Fibroblast of villous mesenchyme (primary cell): ENCODE measurements at places on chromosomes 16 and 17. TPM values are rescaled to one million over a fixed set of nuclear protein-coding genes. Genes with fewer than 3 reads are reported as not detected.

GRCh38 chr16:87192452-87193073 is 124.6 kb downstream of the C16orf95 start:
- DNase-seq: no peak

The SBK1 gene
- total RNA-seq: under 0.01 TPM in 1 of 2 replicates, not detected in the other

The CHAD gene
- total RNA-seq: not detected in 2 replicates

- DNase-seq: no peak
Measured at GRCh38 chr16:77165006-77165405, 26.0 kb upstream of the MON1B start.

DNA sequence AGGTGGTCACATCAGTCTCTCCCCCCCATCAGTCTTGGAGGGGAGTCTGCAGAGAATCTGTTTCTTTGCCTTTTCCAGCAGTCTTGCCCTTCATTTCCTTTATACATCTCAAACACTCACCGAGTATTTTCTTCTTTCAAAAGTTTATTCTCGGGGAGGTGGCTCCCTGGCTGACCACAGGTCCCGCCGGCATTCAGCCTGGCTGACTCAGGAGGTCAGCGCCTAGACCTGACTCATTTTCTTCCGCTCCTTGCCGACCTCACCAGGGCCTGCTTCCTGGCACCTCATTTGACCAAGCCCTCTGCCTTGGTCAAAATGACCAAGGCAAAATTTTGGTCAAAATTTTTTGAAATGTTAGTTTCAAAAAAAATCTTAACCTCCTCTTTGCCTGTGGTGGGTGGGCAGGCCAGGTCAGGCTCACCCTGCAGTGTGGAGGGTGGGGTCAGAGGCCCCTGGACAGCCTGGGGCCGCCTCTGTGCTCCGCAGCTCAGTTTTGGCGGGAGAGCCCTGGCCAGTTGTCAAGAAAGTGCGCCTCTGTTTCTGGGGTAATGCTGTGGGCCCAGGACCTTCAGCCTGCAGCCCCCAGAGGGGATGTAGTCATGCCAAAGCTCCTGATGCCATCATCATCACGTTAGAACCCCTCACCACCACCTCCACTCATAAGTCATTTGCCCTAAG is 165.6 kb downstream of the SPECC1 start:
- peak; percentile 69 for DNase-seq

The TMEM97 gene
- 22.9 and 47.1 TPM in 2 replicates for total RNA-seq

GRCh38 chr17:49000943-49001342 is 3.8 kb downstream of the IGF2BP1 start:
- no peak for DNase-seq

GRCh38 chr16:46830417-46830901 is 521 bp downstream of the C16orf87 start:
- no peak for DNase-seq

GRCh38 chr17:29248845-29249244 is 2.2 kb downstream of the CRYBA1 start:
- no peak for DNase-seq

- DNase-seq: no peak
Measured at GRCh38 chr17:32112416-32112815, 29.9 kb upstream of the RHOT1 start.

DNA sequence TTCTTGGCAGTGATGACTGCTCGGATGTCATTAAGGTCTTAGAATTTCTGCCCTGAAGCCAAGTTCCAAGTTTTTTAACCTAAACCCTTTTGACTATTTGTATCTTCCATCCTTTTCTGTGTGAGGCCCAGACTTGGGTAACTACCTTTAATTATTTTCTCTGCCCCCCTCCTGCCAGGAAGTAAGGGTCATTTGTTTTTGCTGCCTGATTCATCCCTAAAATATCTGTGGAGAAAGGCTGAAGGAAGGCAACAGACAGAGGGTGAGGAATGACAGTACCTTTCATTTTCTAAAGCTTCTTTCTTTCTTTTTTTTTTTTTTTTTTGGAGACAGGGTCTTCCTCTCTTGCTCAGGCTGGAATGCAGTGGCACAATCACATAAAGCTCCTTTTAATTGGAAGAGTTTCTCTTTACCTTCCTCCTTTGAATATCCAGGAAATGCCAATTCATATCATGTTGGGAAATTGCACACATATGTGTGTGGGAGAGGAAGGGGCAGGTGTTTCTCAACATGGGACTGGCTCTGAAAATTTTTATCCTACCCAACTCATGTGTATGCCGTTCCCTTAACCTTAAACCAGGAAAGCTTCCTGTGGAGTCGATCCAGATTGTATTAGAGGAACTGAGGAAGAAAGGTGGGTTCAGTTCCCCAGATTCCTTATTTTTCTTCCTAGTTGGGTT is 957 bp downstream of the VPS25 start:
- no peak for DNase-seq

GRCh38 chr16:85905110-85906095 is 6.4 kb downstream of the IRF8 start:
- DNase-seq: no peak

The VMO1 gene
- 0.64 TPM in 1 of 2 replicates, not detected in the other for total RNA-seq

- no peak for DNase-seq
Measured at GRCh38 chr16:75948886-75949285, 222.6 kb upstream of the CPHXL start.

The SEPTIN1 gene
- 0.43 TPM in 1 of 2 replicates, not detected in the other for total RNA-seq

GRCh38 chr16:3171181-3171854 is 16.7 kb upstream of the OR1F1 start:
- no peak for DNase-seq

The HEATR9 gene
- total RNA-seq: not detected in 2 replicates

The LITAFD gene
- total RNA-seq: not detected in 2 replicates

DNA sequence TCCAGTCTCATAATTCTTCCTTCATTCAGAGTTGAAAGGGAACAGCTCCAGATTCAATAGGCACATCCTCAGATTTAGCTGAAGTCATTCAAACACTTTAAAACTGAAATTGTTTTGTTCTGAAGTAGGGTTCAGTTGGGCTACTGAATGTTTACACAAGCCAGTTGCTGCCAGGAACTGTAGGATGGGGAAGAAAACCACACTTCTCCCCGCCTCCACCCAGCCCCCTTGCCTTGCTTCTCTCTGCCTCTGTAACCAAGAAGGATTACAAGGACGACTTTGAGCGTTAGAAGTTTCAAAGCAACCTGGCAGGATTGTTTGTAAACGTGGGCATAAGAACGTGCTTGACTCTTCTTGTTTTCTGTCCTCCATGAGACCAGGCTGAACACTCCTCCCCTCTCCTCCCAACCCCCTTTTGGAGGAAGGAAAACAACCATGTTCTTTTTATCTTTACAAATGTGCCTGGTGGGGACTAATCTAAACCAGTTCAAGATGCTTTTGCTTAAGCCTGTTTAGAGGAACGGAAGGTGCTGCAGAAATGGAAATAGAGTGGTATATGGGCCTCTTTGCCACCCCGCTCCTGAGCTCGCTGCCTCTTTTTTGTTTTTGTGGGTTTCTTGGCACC is 287.9 kb downstream of the FTO start:
- peak; percentile 75 for DNase-seq

DNA sequence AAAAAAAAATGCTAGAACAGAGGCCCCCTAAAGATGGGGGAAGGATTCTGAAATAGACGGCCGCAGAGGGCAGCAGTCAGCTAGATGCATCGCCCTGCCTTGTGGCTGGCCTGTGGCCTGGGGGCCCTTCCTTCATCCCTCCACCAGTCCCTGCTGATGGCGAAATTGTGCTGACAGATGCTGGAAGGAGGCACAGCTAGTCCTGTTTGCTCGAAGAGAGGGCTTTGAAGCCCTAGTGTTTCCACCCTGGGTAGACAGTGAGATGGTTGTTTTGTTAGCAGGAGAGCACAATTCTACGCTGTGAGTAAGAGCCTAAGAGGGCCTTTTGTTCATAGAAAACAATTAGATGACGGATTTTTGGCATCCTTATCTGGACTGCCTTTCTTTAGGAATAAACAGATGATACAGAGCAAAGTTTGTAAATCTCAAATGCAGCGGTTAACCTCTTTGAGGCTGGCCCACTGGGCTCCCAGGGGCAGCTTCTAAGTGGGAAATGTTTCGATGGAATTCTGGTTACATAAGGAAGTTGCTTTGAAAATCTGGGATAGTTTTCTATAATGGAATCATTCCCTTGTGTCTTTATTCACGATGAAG is 23.0 kb downstream of the VPS35L start:
- DNase-seq: no peak

- DNase-seq: no peak
Measured at GRCh38 chr17:19877364-19877945, 9.7 kb upstream of the ULK2 start.

The NTN1 gene
- under 0.01 TPM in 2 replicates for total RNA-seq

DNA sequence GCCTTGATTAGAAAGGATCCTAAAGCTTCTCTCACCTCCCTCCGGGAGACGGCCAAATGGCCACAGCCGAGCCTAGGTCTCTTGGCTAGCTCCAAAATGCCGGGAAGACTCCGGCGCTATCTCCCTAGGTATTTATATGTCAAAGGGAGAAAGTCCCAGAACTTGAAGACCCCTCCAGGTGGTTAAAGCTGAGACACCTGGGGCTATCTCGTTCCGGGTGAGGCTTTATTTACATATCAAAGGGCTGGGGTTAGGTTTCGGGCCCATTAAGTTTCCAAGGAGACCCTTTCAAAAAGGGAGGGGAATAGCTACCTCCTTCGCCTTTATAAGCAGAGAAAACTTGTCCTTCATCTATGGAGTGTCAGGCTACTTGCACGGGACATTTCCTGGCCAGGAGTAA is 70.9 kb upstream of the KIFC3 start:
- DNase-seq: no peak

DNA sequence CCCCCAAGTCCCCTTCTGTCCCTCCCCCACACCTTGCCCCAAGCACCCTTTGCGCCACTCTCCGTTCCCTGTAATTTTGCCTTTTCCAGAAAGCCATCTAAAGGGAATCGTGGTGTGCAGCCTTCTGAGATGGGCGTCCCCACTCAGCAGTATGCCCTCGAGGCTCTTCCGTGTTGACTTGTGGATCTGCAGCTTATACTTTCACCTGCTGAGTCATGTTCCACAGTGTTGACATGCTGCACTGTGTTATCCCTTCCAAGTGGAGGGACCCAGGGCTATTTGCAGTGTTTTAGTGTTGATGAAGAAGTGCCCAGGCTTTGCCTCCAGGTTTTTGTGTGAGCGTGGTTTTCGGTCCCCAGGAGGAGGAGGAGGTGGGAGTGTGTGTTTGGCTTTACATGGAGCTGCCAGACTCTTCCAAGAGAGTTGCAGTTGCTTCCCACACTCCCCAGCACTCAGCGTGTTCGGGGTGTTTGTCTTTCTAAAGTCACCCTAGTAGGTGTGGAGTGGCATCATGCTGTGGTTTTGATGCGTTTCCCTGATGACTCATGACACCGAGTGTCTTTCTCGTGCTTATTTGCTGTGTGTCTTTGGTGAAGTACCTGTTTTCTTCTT is 32.1 kb upstream of the JPT2 start:
- peak; percentile 54 for DNase-seq

GRCh38 chr16:27429981-27430441 is 28.0 kb downstream of the IL21R start:
- DNase-seq: no peak

DNA sequence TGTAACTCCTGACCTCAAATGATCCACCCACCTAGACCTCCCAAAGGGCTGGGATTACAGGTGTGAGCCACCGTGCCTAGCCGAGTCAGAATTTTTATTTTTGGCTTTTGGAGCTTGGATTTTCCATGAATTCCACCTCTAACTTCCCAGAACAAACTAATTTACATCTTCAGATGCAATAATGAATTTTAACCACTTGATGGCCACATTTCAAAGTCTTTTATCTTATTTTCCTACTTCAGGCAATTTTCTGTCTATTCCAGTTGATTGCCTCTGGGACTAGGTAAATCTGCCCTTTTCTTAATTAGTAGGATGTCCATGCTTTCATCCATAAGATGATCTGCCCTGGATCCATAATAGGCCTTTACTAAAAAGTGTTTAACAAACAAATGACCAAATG is 156.4 kb upstream of the ANKFN1 start:
- no peak for DNase-seq

DNA sequence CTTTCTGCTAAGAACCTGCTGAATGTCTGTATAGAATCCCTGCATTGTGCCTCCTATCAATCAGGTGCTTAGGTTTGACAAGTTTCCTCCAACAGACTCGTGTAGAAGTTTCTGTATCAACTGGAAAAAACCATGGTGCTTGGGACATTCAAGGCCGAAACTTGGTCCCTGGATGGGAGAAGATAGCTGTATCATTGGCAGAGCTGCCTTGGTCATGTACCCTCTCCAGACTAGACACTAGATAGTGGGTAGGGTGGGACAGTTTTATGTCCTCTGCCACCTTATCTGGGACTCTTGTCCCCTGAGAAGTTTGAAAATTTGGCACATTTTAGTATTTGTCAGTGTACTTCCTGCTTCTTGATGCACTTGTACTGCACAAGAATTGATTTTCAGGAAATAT is 520.8 kb downstream of the WWOX start:
- DNase-seq: no peak

The ZNF276 gene
- 11.0 and 15.1 TPM in 2 replicates for total RNA-seq

GRCh38 chr17:40511136-40511535 is 9.7 kb upstream of the TNS4 start:
- DNase-seq: peak; percentile 31

- no peak for DNase-seq
Measured at GRCh38 chr16:30567160-30567990, 4.1 kb downstream of the ZNF688 start.

DNA sequence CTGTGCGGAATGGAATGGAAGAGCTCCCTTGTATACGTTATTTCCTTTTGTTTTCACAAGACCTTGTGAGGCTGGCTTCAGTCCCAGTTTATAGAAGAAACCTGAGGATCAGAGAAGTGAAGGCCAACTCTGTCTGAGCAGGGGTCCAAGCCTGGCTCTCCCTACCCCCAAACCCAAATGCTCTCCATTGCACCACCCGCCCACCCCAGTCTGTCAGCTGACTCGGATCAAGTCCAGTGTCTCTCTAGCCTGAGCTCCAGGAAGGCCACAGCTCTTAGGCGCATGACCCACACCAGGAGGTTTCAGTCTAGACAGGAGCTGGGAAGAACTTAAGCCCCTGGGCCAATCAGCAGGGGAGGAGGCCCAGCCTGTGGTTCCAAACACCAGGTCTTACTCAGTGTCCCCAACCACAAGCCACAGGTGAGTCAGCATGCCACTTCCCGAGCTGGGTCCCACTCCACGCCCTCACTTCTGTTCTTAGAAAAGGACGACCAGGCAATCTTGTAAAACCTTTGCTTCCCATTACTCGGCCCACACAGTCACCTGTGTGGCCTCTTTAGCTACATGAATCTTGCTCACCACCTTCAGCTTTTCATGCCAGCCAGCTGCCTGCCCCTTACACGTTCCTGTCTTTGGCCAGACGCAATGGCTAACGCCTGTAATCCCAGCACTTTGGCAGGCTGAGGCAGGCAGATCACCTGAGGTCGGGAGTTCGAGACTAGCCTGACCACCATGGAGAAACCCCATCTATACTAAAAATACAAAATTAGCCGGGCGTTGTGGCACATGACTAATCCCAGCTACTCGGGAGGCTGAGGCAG is 27.8 kb downstream of the TK2 start:
- DNase-seq: peak; percentile 57
